ENCODE measurements at places on chromosomes 16 and 17.

DNA sequence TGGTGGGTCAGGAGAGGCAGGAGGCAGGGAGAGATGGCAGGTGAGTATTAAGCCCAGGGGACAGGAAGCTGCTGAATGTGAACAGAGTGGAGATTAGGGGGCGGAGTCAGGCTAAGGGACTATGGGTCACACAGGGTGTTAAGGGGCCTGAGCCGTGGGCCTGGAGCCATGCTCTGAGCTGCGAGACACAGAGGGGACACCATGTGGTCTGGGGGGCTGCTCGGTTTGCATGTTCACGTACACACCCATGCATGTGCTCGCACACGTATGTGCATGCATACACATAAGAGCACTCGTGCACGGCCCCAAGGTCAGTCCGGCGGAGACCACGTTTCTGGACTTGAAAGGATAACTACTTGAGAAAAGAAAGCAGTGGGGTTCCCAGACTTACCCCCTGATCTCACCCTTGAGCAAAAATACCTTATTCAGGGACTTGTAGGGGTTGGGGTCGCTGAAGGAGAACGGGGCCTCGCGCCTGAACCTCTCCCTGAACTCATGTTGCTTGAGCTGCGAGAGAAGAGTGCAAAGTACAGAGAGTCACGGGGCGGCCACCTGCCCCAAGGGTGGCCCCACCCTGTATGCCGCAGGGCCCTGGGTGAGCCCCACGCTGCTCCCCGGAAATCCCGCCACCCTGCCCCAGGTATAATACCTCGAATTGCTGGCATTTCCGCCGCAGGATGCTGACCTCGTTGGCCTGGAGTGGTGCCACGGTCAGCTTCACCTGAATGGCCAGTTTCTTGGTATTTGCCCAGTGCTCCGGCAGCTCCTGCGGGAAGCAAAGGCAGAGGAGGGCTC lies 50.8 kb downstream of the DNAH17 start:
- peak; percentile 72 for DNase-seq

DNA sequence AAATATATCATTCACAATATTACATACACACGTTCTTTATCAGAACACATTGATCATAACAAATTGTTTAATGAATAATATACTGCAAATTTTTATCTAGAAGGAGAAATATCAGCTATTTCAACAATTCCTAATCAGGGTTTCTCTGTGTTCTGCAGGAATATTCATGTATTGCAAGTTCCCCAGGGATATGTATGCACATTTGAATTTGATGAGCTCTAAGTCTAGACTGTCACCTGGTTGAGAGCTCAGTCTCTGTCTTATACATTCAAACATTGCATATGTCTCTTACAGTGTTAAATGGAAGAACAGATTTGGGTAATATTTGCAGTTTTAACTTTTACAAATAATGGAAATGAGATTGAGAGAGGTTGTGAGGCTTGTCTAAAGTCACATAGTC lies 829.7 kb downstream of the CDH11 start:
- no peak for DNase-seq

DNA sequence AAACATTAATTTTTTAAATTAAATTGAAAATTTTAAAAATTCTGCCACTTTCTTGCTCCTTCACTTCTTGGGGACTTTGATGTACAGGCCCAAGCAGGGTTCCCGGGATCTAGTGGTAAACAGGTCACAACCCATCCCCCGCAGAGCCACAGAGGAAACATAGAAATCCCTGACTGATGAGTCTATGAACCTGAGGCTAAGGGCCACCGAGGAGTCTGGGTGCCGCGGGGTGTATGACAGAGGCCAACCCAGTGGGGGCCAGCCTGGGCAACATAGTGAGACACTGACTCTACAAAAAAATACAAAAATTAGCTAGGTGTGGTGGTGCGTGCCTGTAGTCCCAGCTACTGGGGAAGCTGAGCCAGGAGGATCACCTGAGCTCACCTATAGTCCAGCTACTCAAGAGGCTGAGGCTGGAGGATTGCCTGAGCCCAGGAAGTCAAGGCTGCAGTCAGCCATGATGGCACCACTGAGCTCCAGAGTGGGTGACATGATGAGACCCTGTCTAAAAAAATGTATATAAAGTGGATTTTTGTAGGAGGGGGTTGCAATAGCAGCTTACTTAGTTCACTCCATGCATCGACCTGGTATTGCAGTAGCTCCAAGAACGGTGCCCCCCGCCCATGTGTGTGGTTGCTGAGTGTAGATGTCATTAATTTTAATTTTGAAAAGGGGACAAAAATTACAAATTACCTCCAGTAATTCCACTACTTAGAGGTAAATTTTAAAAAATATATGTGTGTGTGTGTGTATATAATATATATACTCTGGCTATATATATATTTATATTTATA lies 9.2 kb upstream of the FLYWCH1 start:
- DNase-seq: no peak

GRCh38 chr16:13866073-13866472 lies 53.9 kb upstream of the ERCC4 start:
- peak; percentile 92 for DNase-seq

DNA sequence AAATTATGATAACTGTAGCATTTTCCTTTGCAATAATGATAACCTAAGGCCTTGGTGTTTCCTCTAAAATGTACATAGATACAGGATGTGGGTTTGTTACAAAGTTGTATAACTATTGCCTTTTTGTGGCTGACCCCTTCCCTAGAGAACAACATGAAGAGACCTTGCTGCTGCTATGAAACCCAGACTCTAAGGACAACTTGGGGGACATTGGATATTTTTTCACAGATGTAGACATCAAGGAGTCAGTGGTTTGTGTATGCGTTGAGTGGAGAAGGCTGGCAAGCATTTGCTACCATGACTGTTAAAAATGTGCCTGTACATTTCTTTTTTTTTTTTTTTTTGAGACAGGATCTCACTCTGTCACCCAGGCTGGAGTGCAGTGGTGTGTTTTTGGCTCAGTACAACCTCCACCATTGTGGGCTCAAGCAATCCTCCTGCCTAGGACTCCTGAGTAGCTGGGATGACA lies 12.3 kb downstream of the HMOX2 start:
- no peak for DNase-seq

DNA sequence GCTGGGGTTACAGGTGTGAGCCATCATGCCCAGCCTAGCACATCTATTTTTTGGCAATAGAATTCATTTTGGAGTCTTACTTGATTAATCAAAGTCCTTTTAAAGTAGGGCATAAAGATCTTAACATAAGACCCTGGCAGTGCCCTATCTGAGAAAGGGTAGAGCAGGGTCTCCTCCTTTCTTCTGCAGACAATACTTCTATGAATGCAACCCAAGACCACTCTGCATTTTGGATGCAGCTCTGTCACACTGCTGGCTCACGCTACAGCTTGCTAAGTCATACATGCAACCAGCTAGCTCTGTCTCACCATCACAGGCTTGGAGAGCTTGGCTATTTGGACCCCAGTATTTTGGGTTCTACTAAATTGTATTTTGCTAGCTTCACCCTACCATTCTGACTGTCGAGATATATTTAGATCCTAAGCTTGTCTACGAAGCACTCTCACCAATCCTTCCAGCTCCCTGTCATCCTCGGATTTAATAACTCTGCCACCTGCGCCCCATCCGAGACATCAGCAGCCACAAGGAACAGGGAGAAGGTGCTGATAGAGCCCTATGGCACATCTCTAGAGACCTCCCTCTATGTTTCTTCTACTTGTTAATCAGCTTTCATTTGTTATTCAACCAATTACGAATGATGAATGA lies 45.1 kb downstream of the RBFOX3 start:
- DNase-seq: no peak

- DNase-seq: no peak
Measured at GRCh38 chr17:73625006-73625405, 19.2 kb downstream of the SDK2 start.

DNA sequence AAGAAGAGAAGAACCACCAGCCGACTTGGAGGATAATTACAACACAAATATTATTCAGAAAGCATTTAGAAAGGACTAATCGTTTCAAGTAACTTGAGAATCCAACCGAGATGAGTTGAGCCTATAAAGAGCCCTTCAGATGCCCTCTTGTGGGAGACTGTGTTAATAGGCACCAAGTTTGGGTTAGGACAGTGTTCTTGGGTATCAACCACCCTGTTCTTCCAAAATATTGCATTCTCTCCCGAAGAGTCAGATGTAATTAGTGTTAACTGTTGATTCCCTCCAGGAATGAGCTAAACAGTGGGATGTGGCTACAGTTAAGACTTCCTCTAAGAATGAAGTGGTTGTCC lies 87.8 kb upstream of the NOL11 start:
- no peak for DNase-seq

GRCh38 chr16:47849736-47850135 lies 306.1 kb downstream of the ABCC12 start:
- no peak for DNase-seq

GRCh38 chr16:85667261-85667660 lies 21.5 kb downstream of the GINS2 start:
- no peak for DNase-seq

DNA sequence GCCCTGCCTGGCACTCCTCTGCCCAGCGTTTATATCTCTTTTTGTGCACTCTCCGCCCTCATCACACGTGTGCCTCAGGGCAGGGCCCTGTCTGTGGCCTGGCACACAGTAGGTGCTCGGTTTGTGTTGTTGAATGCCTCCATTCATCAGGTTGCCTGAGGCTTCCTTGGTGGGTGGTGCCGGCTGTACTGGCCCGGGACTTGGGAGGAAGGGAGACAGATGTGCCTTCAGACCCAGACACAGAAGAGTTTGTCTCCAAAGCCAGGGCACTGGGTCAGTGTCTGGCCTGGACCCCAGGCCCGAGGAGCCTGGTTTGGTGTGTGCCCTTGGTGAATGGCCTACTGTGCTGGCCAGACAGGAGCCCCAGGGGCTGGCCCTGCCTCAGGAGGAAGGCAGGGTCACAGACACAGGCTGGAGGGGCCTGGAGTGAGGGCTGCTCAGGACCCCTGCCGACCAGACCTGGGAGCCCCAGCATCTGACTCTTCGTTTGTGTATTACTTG lies 71.6 kb downstream of the RAI1 start:
- peak; percentile 82 for DNase-seq

DNA sequence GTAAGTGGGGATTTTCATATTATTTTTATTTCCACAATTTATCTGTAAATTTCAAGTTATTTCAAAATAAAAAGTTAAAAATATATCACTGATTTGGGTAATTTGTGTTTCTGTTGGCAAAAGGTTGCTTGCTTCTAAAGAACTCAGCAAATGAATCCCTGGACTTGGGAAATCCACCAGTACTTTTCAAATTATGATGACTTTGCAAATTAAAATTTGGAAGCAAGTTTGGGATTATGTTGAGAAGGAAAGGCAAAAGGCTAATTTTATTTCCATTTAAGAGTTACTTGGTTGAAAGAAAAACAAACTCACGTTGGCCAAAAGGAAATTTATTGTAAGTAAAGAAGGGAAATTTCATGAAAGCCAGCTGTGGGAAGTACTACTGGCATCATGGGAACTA lies 220.3 kb downstream of the MAP2K6 start:
- DNase-seq: no peak

DNA sequence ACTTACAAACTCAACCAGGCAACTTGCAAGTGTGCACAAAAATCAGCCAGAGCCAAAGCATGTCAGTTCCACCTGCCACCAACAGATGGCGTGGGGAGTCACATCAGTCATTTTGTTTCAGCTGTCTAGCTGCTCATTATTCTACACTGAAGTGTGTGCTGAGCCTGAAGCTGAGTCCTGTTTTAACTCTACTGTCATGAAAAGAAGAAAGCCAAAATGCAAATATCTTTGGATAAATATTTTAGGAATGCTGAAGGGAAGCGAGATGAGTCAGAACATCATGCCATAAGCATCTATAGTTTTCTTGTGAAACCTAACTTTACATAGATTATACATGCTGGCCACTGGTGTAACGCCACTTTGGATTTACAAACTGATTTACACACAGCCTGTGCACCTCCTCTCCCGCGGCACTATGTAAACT lies 172.6 kb downstream of the CDK5R1 start:
- DNase-seq: peak; percentile 95

DNA sequence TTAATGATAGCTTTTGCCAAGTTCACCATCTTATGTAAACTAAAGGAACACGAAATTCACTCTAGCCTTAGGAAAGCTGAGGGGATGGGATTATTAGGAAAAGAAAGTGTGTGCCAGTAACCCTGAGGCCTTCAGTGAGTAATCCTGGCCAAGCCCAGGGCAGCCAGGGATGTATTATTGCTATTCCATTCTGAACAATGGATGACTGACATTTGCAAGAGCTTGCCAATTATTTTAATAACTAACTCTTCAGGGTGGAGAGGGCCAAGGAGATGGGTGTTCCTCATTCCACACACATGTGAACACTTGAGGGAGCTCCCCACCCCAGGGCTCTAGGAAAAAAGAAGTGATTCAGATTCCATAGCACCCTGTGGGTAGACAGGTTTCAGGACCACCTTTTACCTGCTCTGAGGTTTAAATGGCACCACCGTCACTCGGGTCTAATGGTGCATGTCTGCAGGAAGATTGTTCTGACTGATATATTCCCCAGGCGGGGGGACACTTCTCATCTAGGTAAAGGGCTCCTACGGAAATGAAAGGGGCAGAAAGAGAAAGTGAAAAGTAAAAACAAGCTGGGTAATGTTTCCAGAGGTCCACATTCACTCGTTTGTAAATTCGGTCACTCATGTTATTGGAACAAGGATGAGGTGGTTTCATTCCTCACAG lies 41.5 kb downstream of the TK2 start:
- no peak for DNase-seq

- DNase-seq: peak; percentile 35
Measured at GRCh38 chr17:37676115-37676925, 33.1 kb upstream of the DDX52 start.

GRCh38 chr17:7024402-7024785 lies 1.5 kb downstream of the BCL6B start:
- peak; percentile 50 for DNase-seq

- DNase-seq: no peak
Measured at GRCh38 chr16:84247331-84247730, 7.5 kb upstream of the KCNG4 start.

- no peak for DNase-seq
Measured at GRCh38 chr16:67301080-67301782, 21.9 kb downstream of the PLEKHG4 start.

DNA sequence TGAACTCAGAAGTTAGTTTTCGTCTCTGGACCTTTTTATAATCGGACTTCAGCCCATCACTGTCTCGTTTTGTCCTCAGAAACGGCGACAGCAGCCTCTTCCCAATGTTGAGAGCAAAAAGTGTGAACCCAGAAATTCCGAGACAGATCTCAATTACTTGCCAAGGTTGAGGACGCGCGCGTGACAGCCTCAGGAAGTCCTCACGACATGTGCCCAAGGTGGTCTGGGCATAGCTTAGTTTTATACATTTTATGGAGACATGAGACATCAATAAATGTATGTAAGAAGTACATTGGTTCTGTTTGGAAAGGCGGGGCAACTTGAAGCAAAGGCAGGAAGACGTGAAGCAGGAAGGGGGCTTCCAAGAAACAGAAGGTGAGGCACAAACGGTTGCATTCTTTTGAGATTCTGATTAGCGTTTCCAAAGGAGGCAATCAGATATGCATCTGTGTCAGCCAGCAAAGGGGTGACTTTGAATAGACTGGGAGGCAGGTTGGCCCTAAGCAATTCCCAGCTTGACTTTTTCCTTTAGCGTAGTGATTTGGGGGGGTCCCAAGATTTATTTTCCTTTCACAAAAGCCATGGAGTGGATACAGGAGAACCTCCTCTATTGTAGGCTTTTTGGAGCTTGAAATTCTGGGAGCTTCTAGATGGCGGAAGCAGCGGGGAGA lies 583 bp upstream of the ZNF747 start:
- DNase-seq: peak; percentile 61

Data from endodermal cell (in vitro differentiated cells).